ENCODE measurements at places on chromosomes 16 and 17.

DNA sequence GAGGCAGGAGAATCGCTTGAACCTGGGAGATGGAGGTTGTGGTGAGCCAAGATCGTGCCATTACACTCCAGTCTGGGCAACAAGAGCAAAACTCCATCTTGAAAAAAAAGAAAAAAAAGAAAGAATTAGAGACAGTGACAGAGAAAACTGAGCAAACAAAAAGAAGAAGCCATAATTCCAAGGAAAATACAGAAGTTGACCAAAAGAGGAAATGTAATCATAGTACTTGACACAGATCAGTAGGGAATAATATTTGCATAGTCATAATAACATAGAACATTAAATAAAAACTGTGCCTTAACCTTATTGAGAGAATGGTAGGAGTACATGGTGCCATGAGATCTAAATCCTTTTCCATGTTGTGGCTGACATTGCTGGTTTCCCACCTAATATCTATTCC, 14.7 kb upstream of the USP31 start:
- no peak for DNase-seq

- DNase-seq = peak; percentile 36
Measured at GRCh38 chr17:17784657-17785267, 52.0 kb downstream of the SREBF1 start.

- DNase-seq = no peak
Measured at GRCh38 chr16:75083813-75084212, 32.8 kb downstream of the LDHD start.

GRCh38 chr17:66948061-66948750, 16.3 kb upstream of the CACNG4 start:
- no peak for DNase-seq

DNA sequence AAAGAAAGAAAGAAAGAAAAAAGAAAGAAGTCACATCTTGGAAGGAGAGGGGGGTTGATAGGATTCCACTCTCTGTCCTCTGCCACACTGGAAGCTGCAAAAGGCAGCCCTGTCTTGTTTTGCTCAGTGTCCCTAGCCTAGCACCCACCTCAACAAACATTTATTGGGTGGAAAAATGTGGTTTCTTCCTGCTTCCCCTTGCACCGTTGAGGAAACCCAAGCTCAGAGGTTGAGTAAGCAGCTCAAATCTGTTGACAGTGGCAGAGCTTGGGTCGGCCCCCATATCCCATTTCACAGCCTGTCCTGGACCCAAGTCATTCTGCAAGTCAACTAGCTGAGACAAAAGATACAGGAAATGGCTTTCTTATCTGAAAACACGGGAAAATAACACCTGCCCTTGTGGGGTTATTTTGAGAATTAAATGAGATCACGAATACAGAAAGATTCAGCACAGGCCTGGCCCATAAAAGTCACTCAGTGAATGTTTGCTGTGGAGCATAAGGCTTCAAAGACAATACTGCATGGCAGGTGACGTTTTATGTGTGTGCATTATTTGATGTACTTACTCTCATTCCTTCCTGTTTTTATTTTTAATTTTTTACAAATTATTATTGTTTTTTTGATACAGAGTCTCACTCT, 63.6 kb downstream of the SCNN1B start:
- no peak for DNase-seq

DNA sequence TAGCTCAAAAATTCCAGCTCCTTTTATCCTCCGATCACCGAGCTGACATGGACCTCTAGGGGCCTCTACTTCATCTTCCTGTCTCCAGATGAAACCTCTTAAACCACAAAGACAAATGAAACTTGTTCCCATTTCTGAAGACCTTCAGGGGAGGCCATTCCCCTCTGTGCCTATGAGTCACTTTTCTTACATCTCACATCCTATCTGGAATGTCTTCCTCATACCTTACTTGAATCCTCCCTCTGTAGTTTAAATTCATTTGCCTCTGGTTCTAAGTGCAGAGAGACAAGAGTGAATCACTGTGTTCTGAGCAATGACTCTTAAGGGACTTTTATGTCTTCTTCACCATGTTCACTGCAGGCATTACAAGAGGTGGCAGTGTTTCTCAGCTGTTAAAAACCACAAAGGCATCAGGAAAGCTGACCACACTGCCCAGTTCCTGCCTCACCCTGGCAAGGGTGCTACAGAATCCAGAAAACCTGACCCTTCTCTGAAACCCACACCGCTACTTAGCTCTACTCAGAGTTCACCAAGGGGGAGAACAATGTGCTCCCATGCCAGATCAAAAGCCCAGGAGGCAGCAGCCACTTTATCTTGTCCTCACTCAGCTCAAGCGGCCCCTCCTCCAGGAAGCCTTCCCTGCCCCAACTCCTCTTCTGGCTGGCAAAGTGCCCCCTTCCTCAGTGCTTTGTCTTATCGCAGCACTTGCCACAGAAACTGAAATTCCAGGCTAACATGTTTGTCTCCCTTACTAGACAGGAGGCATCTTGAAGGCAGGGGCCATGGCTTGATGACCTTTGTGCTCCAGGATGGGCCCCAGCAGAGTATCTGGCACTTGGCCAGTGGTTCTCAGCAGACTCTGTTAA, 6.4 kb downstream of the CUEDC1 start:
- DNase-seq = no peak

- peak; percentile 16 for DNase-seq
Measured at GRCh38 chr17:45895304-45895968, 1.1 kb downstream of the MAPT start.

GRCh38 chr16:53043428-53043831, 9.3 kb downstream of the CHD9NB start:
- no peak for DNase-seq

- DNase-seq = no peak
Measured at GRCh38 chr17:78248051-78248914, 16.9 kb downstream of the TMEM235 start.

DNA sequence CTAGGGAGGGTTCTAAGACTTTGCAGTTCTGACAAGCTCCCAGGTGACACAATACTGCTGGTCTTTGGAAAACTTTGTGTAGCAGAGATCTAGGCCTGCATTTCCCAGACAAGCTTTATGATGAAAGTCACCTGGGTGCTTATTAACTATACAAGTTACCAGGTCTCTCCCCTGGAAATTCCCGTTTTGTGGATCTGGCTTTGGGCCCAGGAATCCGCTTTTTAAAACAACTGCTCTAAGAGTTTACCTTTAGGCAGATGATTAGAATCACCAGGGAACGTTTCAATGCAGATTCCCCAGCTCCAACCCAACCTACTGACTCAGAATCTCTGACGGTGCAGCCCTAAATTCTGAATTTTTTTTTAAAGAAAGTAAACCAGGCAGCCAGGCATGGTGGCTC, 36.3 kb downstream of the MYH3 start:
- DNase-seq = no peak

DNA sequence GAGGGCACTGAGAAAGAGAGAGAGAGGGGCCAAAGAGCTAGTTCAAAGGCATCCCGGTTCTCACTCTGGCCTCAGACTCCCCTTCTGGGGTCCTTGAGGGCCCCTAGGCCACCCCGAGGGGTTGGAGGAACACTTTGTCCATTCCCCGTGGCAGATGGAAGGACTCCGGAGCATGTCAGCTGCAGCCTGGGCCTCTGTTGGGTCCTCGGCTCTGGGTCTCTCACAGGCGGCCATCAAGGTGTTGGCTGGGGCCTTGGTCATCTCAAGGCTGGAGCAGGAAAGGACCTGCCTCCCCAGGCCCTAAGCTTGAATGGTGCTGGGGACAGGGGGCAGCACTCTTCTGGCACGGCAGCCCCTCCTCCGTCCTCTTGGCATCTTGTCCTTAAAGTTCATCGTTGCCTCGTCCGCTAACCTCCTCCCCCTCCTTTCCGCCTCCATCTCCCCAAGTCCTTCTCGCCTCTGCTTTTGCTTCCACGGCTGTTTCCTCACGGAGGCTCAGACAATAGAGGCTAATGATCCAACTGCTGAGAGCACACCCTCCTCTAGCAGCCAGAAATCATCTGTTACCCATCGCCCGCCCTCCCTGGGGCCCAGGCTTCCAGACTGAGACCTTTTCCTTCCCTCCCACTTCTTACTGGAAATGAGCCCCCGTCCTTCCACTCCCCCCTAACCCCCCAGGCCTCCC, 23.3 kb downstream of the CCR7 start:
- DNase-seq = no peak

DNA sequence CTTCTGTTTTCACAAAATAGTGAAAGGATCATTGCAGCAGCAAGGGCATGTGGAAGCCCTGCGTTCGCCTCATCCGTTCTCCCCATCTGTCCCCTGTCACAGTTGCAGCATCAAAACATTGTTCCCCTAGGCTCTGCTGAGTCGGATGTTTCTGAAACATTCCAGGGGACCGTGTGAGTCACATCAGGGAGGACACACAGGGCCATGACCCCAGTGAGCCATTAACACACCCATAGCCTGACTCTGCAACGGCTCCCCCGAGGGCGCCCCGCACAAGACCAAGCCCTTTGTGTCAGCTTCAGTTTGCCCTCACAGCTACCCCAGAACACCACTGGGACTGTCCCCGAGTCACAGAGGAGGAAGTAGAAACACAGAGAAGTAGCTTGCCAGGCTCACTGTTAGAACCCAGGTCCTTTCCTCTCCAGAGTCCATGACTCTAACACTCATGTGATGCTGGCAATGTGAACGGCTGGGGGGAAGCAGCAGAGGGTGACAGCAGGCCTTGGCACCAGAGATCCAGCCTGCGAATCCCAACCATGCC, 63.3 kb upstream of the HSBP1 start:
- DNase-seq = no peak

GRCh38 chr17:80124351-80124981, 22.5 kb downstream of the EIF4A3 start:
- DNase-seq = no peak

GRCh38 chr17:4636474-4637100, 4.9 kb downstream of the ALOX15 start:
- DNase-seq = no peak

DNA sequence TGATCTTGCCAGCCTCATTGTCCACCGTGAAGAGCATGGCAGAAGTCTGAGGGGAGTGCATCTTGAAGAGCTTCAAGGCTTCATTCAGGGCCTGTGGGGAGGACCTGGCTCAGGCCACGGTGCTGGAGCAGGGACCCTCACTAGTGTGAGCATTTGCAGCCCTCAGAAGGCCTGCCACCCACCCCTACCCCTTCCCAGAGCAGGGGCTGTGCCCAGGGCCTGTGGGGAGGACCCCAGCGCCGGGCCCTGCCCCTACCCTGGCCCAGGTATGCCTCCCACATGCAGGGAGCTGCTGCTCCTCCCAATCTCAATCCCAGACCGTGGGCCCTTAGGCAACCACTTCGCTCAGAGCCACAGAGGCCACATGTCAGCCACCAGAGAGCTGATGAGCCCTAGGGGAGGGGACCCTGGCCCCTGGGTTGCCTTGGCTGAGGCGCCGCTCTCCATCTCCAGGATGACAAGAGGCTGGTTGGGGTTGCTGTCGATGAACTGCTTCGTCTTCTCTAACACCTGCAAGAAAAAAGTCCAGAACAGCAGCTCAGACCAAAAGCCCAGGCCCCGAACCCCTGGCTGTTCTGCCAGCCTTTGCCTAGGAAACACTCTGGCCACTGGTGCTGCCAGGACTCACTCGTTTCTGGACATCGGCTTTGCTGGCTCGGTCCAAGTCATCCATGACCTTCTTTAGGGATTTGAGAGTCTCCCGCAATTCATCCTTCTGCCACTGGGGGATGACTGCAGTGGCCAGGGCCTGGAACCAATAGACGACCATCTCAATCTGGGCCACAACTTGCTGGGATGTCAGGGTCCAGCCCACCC, 1.8 kb upstream of the EXOSC6 start:
- DNase-seq = peak; percentile 53

GRCh38 chr16:18800775-18801144, 589 bp downstream of the ARL6IP1 start:
- no peak for DNase-seq

DNA sequence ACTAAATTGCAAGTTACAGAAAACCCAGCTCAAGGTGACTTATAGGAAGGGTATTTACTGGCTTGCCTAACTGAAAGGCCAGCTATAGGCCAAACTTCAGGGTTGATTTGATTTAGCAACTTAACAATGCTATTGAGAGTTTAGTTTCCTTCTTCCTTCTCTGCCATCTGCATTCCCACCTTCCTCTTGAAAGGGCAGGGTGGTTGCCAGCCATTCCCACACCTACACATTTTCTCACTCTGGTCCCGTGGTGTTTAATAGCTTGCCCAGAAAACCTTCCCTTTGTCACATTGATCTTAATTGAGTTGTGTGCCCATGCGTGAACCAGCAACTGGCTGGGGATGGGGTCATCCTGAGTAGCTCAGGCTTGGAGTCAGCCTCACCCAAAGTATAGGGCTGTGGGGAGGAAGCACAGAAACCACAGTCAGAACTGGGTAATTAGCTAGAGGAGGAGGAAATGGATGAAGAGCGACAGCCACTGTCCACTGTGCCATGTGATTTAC, 194.7 kb downstream of the SPECC1 start:
- no peak for DNase-seq

Measured in activated T-cell treated with anti-CD3 and anti-CD28 coated beads, Interleukin-2, amount 50 U/mL, for 72 hours (primary cell).